Activated T-cell treated with anti-CD3 and anti-CD28 coated beads for 24 hours (primary cell): ENCODE measurements at places on chromosomes 6 and 20.

DNA sequence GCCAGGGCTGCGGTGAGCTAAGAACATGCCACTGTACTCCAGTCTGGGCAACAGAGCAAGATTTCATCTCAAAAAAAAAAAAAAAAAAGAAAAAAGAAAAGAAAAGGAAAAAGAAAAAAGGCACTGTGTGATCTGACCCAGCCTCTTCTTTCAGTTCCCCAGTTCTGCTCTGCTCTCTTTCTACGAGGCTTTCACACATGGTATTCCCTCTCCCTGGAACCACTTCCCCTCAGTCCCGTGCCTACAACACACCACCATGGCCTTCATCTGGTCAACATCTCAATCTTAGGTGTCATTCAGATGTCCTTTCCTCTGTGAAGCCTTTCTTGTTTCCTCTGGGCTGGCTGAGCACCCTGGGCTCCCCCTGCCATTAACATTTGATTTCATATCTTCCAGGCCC, 2.3 kb upstream of the DSN1 start:
- DNase-seq = no peak

DNA sequence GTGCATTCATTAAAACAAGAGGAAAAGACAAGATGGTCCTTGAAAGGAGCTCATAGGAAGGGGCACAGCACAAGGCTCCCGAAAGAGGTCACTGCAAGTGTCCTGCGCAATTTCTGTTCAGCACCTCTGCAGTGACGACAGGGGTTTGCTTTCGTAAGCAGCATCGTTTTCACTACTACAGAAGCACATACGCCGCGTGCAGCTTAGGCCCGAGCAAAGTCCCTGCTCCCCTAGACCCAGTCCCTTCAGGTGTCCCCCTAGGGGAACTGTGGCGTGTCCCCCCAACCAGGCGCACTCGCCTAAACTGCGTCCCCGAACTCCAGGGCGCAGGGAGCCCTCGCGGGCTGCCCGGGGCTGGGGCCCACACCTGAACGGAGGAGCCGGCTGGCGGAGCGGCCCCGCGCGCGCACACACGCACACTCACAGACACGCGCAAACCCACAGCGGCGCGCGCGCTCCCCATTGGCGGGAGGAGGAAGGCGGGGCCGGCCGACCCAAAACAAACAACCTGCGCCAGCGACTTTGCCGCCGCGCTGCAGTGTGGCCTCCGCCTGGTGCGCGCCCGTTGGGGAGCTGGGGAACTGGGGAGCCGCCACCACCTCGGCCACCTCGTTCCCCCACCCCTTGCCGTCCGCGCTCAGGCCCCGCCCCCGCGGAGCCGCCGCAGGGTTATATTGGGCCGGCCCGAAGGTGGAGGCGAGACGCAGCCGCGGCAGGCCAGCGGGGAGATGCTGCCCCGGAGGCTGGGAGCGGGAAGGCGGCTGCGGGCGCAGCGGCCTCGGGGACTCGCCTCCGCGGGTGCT, at the start of gene FOXQ1:
TSS of gene FOXQ1 (plus strand) at position 699 of the 803 bp plus-strand sequence. CDS start 607 bp downstream, outside the sequence.
- DNase-seq = no peak

- no peak for DNase-seq
Observed at GRCh38 chr6:144667532-144668503, 382.7 kb downstream of the UTRN start.

GRCh38 chr20:39785252-39785917, 823.2 kb downstream of the DHX35 start:
- DNase-seq = no peak

DNA sequence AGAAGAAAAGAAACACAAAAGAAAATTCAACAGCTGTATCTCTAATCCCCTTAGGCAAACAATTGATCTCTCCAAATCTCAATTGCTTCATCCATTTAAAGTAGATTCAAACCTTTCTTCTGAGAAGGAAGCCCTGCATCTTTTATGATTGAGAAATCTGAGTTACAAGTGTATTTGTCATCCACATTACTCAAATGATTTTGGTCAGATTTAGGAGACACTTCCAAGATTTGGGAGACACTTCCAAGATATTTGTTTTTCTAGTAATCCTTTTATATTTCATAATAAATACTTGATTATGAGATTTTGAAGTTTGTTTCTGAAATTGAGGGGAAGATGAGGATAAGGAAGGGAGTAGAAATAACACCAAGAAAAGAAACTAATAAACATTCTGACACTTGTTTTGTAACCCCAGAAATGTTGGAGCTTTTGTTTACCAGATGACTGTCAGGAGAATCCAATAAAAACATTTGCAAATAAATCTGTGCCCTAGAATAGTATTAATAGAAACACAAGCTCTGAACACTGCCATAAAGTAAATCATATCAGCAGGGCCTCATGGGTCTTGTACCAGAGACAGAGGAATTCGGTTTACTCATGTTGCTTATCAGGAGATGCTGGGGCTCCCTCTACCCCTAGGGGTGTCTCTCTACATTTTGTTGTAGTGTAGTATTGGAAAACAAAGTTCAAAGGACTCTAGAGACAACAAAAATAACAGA, 314.3 kb upstream of the NT5E start:
- no peak for DNase-seq

DNA sequence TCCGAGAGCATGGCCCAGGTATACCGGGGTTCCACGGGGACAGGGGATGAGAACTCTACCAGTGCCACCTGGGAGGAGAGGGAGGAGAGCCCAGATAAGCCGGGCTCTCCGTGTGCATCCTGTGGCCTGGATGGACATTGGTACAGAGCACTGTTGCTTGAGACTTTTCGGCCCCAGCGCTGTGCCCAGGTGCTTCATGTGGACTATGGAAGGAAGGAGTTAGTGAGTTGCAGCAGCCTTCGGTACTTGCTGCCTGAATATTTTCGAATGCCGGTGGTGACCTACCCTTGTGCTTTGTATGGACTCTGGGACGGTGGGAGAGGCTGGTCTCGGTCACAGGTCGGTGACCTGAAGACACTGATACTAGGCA, 1.3 kb downstream of the TDRD6 start:
- DNase-seq = no peak

DNA sequence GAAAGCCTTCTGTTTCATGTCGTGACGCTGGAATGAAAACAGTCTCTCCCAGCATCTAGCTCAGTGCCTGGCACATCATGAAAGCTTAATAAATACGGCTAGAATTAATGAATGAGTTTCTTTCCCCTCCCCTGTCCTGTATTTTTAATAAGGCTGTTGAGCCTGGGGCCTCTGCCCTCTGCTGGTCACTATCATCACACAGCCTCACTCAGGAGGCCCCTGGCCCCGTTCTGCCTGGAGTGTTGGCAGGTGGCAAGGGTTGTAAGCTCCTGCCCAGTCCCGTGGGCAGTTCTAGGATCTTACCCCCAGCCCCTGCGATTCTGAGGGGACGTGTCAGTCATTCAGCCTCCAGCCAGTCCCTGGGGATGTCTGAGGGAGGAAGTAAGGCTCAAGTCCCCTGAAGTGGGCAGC, 41.4 kb downstream of the PHACTR3 start:
- no peak for DNase-seq

GRCh38 chr6:7390226-7390878, 744 bp downstream of the RIOK1 start:
- DNase-seq = no peak

DNA sequence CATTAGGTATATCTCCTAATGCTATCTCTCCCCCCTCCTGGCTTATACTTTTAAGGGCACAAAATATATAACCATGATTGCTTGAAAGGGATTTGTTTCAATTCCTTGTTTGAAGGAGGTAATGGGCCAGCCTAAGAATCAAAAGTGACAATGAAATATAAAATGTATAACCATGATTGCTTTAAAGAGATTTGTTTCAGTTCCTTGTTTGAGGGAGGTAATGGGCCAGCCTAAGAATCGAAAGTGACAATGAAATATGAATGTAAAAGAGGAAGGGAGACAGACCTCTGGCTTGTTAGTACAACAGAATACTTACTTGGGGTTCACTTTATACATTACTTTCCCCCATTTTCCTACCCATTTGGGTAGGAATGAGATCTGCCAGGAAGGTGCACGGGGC, 55.5 kb downstream of the FOXC1 start:
- DNase-seq = no peak

DNA sequence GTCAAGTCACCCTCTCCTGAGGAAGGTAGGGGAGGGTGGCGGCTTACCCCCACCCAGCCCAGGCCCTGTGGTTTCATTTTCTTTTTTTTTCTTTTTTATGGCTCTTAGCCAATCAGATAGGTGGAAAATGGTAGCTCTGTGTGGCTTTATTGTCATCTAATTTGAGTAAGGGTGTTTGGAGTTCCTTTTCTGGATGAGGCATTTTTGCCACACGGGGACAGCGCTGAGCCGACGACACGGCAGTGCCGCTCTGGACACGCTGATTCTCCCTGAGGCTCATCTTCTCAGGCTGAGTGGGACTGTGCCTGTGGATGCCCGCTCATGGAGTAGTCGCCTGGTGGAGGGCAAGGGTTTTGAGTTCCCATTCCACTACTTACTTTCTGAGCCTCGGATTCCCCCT, 37.6 kb upstream of the ANGPT4 start:
- no peak for DNase-seq

DNA sequence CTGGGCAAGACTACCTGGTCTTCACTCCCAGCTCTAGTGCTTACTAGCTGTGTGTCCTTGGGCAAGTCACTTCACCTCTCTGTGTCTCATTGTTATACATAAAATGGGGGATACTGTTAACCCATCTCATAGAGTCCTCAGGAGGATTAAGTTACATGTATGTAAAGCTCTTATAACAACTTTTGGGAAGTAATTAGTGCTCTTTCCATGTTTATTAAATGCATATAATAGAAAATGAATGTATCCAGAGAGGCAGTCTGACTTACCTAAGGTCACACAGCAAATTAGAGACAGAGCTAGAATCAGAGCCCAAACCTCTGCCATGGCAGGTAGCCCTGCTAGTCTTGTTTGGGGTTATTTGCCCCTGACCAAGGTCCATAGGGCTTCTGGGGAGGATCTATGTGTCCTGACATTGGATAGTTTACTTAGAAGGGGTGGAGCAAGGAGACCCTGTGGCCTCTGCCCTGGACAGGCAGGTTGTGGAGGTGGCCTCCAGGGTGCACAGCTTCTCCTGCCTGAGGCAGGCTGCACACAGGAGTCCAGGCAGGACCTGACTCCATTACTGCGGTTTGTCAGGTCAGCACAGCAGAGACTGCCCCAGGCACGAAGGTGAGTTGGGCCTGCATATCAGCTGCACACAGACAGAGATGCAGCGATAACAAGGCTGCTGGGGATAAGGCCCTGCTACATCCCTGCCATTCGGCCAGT, 8.4 kb upstream of the MAPK13 start:
- DNase-seq = no peak

DNA sequence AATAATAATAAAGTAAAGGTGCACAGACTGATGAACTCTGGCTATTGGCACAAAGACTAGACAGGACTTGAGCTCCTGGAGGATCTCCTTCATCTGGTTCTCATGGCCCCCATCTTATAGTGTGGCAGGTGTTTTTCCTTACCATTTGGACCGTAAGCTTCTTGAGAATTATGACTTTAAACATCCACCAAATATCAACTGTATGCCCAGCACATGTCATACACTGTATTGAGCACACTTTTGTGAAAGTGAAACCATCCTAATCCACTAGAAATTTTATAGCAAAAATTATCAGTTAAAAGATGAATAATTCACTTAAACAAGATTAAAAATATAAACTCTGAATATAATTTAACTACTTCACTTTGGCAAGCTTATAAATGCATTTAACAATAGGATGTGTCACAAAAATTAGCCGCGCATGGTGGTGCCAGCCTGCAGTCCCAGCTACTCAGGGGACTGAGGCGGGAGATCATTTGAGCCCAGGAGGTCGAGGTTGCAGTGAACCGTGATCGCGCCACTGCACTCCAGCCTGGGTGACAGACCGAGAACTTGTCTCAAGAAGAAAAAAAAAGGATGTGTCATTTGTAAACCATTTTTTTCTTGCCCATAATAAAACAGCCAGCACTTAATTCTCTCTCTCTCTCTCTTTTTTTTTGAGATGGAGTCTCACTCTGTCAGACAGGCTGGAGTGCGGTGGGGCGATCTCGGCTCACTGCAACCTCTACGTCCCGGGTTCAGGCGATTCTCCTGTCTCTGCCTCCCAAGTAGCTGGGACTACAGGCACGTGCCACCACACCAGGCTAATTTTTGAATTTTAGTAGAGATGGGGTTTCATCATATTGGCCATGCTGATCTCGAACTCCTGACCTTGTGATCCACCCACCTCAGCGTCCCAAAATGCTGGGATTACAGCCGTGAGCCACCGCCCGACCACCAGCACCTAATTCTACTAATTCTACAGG, 9.1 kb downstream of the HIVEP2 start:
- no peak for DNase-seq

DNA sequence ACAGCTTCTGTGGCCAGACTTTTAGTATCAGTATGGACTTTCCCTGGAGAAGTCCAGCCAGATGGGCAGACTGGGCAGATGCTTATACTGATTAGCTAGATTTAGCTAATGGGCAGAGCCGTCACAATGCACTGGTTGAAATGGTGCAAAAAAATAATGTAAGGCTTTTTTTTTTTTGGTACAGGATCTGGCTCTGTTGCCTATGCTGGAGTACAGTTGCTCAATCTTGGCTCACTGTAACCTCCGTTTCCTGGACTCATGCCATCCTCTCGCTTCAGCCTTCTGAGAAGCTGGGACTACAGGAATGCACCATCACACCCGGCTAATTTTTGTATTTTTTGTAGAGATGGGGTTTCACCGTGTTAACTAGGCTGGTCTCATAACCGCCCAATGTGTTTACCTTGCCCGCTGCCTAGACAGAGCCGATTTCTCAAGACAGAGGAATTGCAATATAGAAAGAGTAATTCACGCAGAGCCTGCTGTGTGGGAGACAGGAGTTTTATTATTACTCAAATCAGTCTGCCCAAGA, 16.4 kb upstream of the KIFC1 start:
- DNase-seq = no peak
